ENCODE measurements at places on chromosomes 13 and 19.

DNA sequence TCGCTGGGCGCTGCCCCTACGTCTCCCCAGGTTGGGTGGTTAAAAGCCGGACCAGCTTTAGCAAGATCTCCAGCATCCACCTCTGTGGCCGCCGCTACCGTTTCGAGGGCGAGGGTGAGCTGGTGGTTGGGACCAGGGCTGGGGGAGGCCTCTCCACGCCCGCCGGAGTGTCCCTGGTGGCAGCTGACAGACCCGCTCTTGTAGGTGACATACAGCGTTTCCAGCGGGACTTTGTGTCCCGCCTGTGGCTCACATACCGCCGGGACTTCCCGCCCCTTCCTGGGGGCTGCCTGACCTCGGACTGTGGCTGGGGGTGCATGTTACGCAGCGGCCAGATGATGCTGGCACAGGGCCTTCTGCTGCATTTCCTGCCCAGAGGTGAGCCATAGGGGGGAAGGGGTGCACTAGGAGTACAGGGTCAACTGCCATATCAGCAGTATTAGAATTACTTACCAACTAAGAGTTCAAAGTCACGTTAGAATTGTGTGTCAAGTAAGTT, 1.1 kb downstream of the ATG4D start:
- DNase-seq: peak; percentile 60

DNA sequence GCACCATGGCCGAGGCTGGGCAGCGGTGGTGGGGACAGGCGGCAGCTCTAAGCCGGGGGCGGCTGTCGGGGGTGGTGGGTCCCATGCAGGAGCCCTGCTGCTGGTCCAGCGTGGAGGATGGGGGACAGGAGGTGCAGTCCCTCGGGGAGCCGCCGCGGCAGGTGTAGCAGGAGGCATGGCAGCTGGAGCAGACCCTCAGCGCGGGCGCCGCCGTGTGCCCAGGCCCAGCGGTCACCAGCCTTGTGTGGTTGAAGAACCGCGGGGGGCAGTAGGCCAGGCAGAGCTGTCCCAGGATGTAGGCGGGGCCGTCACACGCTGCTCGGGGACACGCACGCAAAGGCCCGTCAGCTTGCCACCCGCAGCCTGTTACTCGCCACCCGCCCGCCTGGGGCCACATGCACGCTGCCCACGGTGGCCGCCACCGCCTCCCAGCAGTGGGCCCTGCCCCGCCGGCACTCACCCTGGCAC, 2.9 kb upstream of the C19orf25 start:
- DNase-seq: no peak

DNA sequence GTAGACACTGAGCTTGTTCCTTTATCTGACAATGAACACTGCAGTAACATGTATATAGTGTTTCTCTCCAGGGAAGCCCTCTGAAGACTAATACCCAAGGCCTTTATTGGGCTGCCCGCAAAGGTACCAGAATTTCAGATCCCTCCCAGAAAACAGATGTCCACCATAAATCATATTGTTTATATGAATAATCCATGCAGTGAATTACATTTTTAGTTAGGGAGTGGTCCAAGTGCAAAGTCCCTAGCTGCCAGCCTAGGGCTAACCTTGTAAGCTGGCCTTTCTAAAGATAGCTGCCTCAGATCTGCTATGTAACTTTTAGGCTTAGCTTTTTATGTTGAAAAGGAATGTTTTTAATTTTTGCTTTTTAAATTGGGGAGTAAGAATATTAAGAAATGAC, 44.7 kb downstream of the TDRD3 start:
- no peak for DNase-seq

GRCh38 chr13:104085611-104086010, 1019.4 kb upstream of the SLC10A2 start:
- no peak for DNase-seq

- DNase-seq: no peak
These were observed 31.7 kb downstream of the BRD4 start for GRCh38 chr19:15300533-15301197.

GRCh38 chr19:13225085-13225484, 74.9 kb downstream of the IER2 start:
- no peak for DNase-seq

- DNase-seq: peak; percentile 86
These were observed 47.4 kb upstream of the RCBTB2 start for GRCh38 chr13:48580185-48580803.

GRCh38 chr13:114313061-114313860, 1.0 kb upstream of the CHAMP1 start:
- DNase-seq: no peak

GRCh38 chr19:50922317-50922853, 11.2 kb upstream of the KLK4 start:
- peak; percentile 62 for DNase-seq

- no peak for DNase-seq
These were observed 1.0 kb upstream of the GTF2F1 start for GRCh38 chr19:6393983-6394412.

- DNase-seq: peak; percentile 28
These were observed 124.2 kb downstream of the TBC1D4 start for GRCh38 chr13:75357576-75358289.

All from right cardiac atrium (tissue), 5 donors.